ENCODE measurements at places on chromosomes 13 and 19.

GRCh38 chr19:6041991-6042481 lies 64.1 kb upstream of the RANBP3 start:
- no peak for DNase-seq

DNA sequence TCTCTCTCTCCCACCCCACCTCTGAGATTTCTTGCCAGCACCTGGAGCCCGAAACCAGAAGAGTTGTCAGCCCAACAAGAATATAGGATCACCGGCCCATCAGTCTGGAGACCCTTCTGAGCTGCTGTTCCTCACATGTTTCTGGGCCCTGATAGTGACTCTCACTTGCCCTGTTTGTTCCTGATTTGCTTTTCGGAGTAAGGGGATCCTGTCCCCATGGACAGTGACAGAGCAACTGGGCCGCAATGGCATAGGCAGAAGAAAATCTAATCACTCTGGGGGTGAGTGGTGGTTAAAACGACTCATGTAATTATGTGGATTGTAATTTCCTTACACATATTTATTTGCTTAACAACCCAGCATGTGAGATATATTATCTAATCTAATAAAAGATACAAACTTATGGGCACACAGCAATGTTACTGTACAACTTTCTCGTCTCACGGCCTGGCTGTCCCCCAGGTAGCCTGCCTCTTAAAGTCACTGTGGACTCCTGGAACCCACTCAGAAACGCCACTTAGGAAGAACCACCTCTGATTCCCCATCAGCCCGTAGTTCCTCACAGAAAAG lies 663 bp upstream of the SMAD9 start:
- no peak for DNase-seq

DNA sequence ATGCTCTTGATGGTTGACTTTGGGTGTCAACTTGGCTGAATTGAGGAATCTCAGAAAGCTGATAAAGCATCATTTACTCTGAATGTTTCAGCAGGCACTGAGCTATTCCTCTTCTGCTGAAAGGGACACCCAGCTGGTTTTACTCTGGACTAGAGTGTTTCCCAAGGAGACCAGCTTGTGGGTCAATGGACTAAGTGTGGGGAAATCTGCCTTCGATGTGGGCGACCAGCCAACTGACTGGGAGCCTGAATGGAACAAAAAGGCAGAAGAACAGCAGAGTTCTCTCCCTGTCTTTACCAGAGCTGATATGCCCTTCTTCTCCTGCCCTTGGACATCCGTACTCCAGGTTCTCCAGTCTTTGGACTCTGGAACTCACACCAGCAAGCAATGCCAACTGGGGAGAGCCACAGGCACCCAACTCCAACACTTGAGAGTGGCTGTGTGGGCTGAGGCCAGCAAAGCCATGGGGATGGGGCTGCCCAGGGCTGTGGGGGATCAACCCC lies 32.2 kb downstream of the MRPL57 start:
- no peak for DNase-seq

DNA sequence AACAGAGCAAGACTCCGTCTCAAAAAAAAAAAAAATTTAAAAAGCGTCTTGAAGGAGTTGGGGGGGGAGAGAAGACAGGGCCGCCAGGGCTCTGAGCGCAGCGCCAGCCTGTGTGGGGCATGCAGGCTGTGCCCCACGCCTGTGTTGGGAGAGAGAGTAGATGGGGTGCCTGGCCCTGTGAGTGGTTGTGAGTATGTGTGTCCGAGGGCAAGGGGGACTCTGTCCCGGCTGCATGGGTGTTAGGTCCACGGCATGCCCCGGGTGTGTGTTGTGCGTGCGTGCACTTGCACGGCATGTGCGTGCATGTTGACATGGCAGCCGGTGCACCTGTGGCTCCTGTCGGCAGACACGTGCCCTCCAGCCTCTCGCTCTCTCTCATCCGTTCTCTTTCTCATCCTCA lies 3.4 kb downstream of the MAP2K7 start:
- no peak for DNase-seq

GRCh38 chr13:26456650-26457049 lies 100.8 kb upstream of the WASF3 start:
- DNase-seq, result no peak

Data from CD4-positive, alpha-beta T cell treated with Interleukin-12 subunit alpha and Interleukin-12 subunit beta, for 1 hour (primary cell).